Activated CD4-positive, alpha-beta T cell treated with anti-CD3 and anti-CD28 coated beads, Interleukin-2, amount 10 ng/mL, durations not matched to agents 24 days and 14 days (primary cell): ENCODE measurements at places on chromosomes 5 and 9.
A peak's percentile ranks its signal among the peaks of the same experiment; 100 is the strongest.

GRCh38 chr5:107776922-107777740, 106.4 kb upstream of the EFNA5 start:
- no peak overlapping the region for H3K27ac ChIP-seq
- H3K4me1 ChIP-seq: no peaks in the 10 kb centered on the region
- no peaks in the 10 kb centered on the region for H3K36me3 ChIP-seq
- no peak for DNase-seq
- H3K4me3 ChIP-seq: no peak overlapping the region

DNA sequence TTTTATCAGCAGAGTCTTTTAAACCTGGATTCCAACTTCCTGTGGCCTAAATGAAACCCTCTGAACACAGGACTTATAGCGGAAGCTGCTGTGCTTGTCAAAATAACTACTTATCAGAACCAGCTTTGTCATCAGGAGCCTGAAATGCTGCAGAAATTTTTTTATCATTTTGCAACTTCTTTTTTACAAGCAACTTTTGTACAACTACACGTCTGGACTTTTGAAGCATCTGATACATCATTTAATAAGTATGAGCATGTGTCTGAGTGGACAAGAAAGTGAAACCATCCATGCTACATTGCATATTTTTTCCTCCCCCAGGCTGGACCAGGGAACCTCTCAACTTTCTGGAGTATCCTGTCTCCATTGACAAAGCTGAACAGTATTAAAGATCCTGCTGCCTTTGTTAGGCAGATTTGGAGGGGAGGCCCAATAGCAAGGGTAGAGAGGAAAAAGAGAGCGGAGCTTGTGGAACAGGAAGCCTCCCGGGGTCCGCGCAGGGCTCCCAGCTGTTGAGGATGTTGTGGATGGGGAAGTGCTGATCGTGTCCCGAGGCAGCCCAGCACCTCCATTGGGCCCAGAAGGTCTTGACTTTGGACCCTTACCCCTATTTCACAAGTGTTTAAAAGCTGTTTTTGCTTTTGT, 196.6 kb downstream of the MSX2 start:
- peaks cover 7% of the 10 kb centered on the region for H3K27me3 ChIP-seq
- DNase-seq: no peak
- no peak overlapping the region for H3K4me3 ChIP-seq
- H3K36me3 ChIP-seq: no peaks in the 10 kb centered on the region
- no peak overlapping the region for H3K27ac ChIP-seq

DNA sequence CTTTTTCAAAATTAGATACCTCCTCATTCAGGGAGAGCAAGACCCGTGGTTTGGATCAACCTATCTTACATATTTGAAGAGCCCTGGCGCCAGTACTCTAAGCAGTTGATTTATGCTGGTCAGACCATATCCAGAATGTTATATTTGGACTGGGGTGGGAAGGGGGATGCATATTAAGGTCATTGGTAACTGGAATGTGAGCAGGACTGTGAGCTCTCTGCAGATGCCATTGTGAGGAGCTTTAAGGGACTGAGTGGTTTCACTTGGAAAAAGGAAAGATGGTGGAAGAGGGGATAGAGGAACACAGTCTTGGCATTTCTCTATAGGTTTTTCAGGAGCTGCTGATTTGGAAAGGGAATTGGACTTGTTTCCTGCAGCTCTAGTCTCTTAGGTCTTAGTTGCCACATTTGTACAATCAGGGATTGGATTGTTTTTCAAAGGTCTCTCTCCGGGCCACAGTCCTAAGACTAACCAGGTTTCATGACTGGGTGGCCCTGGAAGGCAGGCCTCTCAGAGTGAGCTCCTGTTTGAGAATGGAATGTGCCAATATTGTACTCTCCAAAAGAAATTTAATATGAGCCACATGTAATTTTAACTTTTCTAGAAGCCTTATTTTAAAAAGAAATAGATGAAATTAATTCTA, 25.8 kb upstream of the F2R start:
- H3K36me3 ChIP-seq: peaks cover 56% of the 10 kb centered on the region
- DNase-seq: no peak
- no peak overlapping the region for H3K4me3 ChIP-seq
- H3K27ac ChIP-seq: no peak overlapping the region
- peaks cover 22% of the 10 kb centered on the region for H3K4me1 ChIP-seq

- no peak for DNase-seq
- no peak overlapping the region for H3K4me3 ChIP-seq
- no peak overlapping the region for H3K27ac ChIP-seq
- H3K4me1 ChIP-seq: no peaks in the 10 kb centered on the region
Measured at GRCh38 chr5:167820101-167820990, 471.1 kb upstream of the WWC1 start.

GRCh38 chr5:156328161-156328560, 1.2 kb downstream of the SGCD start:
- no peak overlapping the region for H3K4me3 ChIP-seq
- no peak overlapping the region for H3K27ac ChIP-seq
- no peaks in the 10 kb centered on the region for H3K36me3 ChIP-seq
- H3K4me1 ChIP-seq: no peaks in the 10 kb centered on the region
- DNase-seq: no peak
- peaks cover 14% of the 10 kb centered on the region for H3K27me3 ChIP-seq

- no peaks in the 10 kb centered on the region for H3K27me3 ChIP-seq
- no peaks in the 10 kb centered on the region for H3K4me1 ChIP-seq
- no peak overlapping the region for H3K27ac ChIP-seq
- H3K36me3 ChIP-seq: no peaks in the 10 kb centered on the region
- H3K4me3 ChIP-seq: no peak overlapping the region
Measured at GRCh38 chr5:34667705-34668104, 11.6 kb downstream of the RAI14 start.

DNA sequence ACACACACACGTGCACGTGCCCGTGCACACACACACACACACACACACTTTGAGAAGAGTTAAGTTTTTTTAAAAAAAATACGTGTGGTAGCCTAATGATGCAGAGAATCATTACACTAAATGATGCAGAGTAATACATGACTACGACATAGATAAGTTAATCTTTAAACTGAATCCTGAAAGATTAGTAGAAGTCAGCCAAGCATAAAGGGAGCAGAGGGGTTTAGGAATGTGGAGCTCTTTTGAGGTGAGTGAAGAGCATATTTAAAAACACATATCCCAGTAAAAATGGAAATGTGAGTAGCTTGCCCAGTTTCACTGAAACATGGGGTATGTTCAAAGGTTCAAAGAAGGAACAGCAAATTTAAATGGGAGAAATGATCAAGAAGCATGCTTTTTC, 61.3 kb upstream of the TYRP1 start:
- no peaks in the 10 kb centered on the region for H3K27me3 ChIP-seq
- no peak for DNase-seq
- H3K27ac ChIP-seq: no peak overlapping the region

DNA sequence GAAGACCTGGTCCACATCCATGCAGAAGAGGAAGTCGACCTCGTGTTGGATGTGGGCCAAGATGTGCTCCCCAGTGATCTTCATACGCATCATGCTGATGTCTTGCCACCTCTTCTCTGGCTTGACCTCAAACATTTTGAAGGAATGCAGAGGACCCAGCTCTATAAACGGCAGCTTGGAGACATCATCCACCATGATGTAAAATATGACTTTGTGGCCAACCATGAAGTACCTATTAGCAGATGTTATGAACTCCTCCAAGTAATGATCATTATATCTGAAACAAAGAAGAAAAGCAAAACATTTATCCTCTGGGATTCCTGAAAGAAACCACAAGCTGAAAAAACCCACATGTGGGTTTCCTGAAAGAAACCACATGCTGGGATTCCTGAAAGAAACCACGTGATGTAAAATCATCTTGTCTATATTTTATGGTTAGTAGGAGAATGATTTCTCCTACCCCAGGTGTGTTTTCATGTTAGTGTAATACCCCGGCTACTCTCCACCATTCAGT, 52.3 kb downstream of the GGTA1 start:
- no peak overlapping the region for H3K4me3 ChIP-seq
- no peaks in the 10 kb centered on the region for H3K36me3 ChIP-seq
- no peak overlapping the region for H3K27ac ChIP-seq
- H3K4me1 ChIP-seq: peaks cover 16% of the 10 kb centered on the region
- DNase-seq: no peak

GRCh38 chr5:133487093-133487492, 125.2 kb downstream of the FSTL4 start:
- no peak overlapping the region for H3K27ac ChIP-seq
- H3K4me3 ChIP-seq: no peak overlapping the region
- no peak for DNase-seq
- no peaks in the 10 kb centered on the region for H3K36me3 ChIP-seq

DNA sequence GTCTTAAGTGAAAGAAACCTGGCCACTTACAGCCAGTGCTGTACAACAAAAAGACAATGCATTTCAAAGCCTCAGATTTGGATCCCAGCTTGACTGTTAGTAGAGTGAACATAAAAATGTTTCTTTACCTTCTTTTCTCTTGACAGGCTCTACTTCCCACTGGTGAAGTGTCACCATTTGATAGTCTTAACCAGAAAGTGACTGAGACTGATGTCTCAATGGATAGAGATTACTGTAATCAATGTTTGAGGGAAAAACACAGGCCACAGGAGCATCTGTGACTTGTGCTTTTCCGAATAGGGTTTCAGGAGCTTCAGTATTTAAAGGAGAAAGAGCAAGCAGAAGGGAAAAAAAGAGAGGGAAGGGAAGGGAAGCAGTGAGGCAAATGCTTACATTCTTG, 41.7 kb upstream of the STK32A start:
- no peaks in the 10 kb centered on the region for H3K36me3 ChIP-seq
- H3K4me1 ChIP-seq: peaks cover 4% of the 10 kb centered on the region
- peaks cover 1% of the 10 kb centered on the region for H3K27me3 ChIP-seq
- no peak for DNase-seq

DNA sequence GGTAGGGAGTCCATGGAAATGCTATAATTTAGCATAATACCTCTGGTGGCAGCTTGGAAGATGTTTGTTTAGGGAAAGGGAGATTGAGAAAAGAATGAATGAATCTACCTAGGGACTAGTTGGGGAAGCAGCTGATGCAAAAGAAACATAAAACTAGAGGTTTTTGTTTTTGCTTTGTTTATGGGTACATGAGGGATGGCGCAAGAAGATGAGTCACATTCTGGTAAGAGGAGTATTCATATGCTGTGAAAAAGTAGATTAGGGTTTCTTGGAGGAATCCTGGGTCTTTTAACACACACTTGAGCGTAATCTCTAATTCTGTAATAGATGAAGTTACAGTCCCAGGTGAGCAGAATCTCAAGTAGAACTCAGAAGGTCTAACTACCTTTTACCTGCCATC, 17.1 kb downstream of the C9orf43 start:
- H3K27me3 ChIP-seq: peaks cover 15% of the 10 kb centered on the region
- no peak overlapping the region for H3K27ac ChIP-seq
- no peak for DNase-seq
- H3K4me3 ChIP-seq: no peak overlapping the region
- no peaks in the 10 kb centered on the region for H3K36me3 ChIP-seq

- no peaks in the 10 kb centered on the region for H3K27me3 ChIP-seq
- no peaks in the 10 kb centered on the region for H3K36me3 ChIP-seq
- no peaks in the 10 kb centered on the region for H3K4me1 ChIP-seq
- H3K4me3 ChIP-seq: no peak overlapping the region
Measured at GRCh38 chr9:134286471-134287245, 39.6 kb upstream of the RXRA start.

- no peak overlapping the region for H3K27ac ChIP-seq
- H3K27me3 ChIP-seq: peaks cover 6% of the 10 kb centered on the region
- no peak overlapping the region for H3K4me3 ChIP-seq
- H3K4me1 ChIP-seq: peaks cover 33% of the 10 kb centered on the region
- peaks cover 4% of the 10 kb centered on the region for H3K36me3 ChIP-seq
- DNase-seq: no peak
Measured at GRCh38 chr5:170339780-170340167, 42.2 kb upstream of the LCP2 start.

DNA sequence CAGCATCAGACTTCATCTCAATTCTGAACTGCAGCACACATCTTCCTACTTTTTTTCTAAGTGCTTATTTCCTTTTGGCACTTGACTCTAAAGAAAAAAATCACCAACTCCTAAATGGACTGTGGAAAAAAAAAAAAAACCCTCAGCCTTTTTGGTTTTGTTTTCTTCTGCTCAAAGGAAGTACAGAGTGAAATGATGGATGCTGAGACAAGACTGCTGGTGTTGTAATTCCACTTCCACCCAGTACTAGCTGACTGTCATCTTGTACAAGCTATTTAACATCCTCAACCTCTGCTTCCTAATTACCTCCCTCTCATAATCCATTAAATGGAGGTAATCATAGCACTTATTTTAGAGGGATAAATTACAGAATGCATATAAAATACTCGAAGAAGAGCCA, 171.5 kb upstream of the GNA14 start:
- no peak overlapping the region for H3K4me3 ChIP-seq
- peaks cover 19% of the 10 kb centered on the region for H3K4me1 ChIP-seq
- no peak overlapping the region for H3K27ac ChIP-seq
- DNase-seq: no peak

DNA sequence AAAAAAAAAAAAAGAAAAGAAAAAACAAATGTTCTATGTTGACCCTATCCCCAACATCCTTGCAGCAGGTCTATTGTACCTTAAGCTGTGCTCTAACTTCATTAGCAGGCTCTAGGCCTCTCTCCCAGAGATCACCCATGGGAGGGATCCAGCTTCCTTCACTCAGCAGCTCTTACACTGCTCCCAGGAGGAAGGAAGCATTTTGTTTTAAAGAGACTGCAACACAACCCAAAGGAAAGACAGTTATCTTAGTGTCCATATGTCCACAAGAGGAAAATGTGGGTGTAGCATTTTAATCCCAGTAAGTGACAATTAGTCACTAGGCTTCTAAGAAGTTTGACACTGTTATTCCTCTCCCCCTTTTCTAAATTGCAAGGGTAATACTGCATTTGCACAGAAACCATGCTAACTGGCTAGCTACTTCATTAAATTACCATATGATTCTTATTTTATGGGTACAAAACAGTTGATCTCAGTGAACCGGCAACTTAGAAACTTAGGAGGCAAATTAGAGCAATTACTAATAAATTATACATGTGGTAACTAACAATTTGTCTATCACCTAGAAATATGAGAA, 58.8 kb downstream of the MARCHF3 start:
- H3K36me3 ChIP-seq: no peaks in the 10 kb centered on the region
- no peak for DNase-seq
- no peaks in the 10 kb centered on the region for H3K27me3 ChIP-seq

GRCh38 chr9:117081641-117082317, 333.1 kb downstream of the ASTN2 start:
- no peak for DNase-seq
- H3K4me3 ChIP-seq: no peak overlapping the region
- no peak overlapping the region for H3K27ac ChIP-seq
- H3K27me3 ChIP-seq: no peaks in the 10 kb centered on the region
- H3K4me1 ChIP-seq: no peaks in the 10 kb centered on the region

GRCh38 chr5:65030056-65030455, 261.3 kb downstream of the CWC27 start:
- no peak overlapping the region for H3K4me3 ChIP-seq
- H3K36me3 ChIP-seq: no peaks in the 10 kb centered on the region
- DNase-seq: peak; percentile 42
- no peak overlapping the region for H3K27ac ChIP-seq
- peaks cover 14% of the 10 kb centered on the region for H3K4me1 ChIP-seq

DNA sequence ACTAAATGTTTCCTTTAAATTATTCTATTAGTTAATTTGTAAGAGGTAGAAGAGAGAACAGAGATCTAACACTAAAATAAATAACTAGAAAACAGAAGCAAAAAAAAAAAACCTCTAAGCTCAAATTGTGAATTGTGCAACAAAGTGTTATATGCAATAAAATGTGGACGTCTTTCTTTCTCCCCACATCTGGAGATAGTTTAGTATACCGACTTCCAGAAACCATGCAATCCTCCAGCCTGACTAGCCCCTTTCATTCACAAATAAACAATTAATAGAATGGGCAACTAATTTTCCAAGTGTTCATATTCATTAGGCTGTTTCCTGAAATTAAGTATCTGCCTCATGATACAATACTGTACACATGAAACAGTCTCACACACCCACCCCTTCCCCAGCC, 258.5 kb downstream of the BNC2 start:
- no peak for DNase-seq
- no peak overlapping the region for H3K27ac ChIP-seq
- H3K4me3 ChIP-seq: no peak overlapping the region
- no peaks in the 10 kb centered on the region for H3K4me1 ChIP-seq
- no peaks in the 10 kb centered on the region for H3K27me3 ChIP-seq
